Hindlimb muscle (tissue), 1 donor: ENCODE measurements at places on chromosomes 13 and 19. TPM values are rescaled to one million over a fixed set of nuclear protein-coding genes. Genes with fewer than 3 reads are reported as not detected.
A peak's percentile ranks its signal among the peaks of the same experiment; 100 is the strongest.

GRCh38 chr19:43467730-43468129, 2.3 kb upstream of the LYPD3 start:
- DNase-seq, result no peak

DNA sequence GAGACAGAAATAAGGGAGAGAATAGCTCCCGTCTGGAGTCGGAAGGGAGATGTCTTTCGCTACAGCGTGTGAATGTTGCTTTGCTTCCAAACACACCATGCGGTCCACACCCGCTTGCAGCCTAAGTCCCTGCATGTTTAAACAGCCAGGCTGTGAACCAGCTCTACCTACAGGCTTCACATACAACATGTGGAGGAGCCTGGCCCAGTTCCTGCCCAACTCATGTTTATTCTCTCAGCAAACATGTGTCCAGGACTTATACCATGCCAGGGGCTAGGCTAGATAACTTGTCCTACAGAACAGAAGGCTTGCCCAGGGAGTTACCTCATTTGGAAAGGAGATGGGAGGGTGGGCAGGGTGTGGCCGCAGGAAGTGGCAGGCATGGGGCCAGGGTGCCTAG, 181.5 kb downstream of the FOXO1 start:
- DNase-seq, result no peak

- peak; percentile 36 for DNase-seq
Measured at GRCh38 chr13:29227576-29227975, 367.9 kb downstream of the SLC7A1 start.

DNA sequence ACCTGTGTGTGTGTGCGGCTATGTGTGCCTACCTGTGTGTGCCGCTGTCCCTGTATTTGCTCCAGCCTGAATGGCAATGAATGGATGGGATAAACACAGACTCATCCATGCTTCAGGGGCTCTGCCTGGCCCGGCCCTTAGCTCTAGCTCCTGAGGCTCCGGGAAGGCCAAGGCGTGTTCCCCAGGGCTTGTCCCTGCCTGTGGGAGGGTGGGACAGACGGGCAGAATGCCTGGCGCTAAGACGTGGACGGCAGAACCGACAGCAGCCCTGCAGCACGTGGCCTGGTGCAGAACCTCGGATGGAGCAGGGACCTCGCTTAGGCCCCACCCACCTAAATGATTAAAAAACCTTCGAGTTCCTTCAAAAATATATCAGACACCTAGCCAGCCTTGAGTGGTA, 57.8 kb upstream of the C13orf46 start:
- DNase-seq, result no peak

- DNase-seq, result no peak
Measured at GRCh38 chr19:40933025-40933424, 51.0 kb upstream of the CYP2A7 start.

- DNase-seq, result no peak
Measured at GRCh38 chr19:41810301-41810700, 13.9 kb downstream of the CEACAM3 start.

DNA sequence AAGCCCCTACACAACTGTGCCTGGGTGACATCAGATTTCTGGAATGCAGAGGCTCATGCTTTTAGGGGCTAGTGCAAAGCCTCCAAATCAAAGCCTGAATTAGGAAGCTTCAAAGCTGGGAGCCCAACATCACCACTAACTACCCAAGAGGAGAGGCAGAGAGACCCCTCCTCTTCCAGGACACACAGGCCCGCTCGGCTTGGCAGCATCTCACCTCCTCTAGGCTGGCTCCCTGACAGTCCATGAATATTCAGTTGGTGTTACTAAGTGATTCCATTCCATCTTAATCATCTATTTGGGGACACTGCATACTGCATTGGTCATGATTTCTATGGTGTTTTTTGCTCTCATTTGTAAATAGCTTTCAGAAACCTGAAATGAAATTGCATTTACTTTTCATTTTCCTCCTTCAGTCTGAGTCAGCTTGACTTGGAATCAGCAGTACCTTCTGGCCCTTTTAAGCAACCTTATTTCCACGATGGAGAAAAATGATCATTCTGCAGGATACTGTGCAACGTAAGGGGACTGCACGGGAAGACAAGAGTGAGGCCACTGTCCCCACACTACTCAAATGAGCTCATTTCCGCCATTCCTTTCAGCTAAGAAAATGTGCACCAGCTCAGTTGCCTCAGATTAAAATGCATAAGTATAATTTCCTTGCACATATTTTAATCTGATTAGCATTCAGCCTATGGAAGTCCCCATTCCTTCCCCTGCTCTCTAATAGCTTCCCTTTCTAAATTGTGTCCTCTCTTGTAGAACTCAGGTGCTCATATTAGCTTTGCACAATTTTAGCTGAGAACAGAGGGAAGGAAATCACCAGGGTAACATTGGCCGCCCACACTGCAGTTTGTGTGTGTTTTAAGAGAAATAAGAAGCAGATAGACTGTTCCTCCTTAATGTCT, 219.9 kb downstream of the RFC3 start:
- DNase-seq, result no peak

Gene PLK5
- 0.30 TPM for polyA plus RNA-seq
